Foreskin keratinocyte (primary cell): ENCODE measurements at places on chromosomes 13 and 19. TPM values are rescaled to one million over a fixed set of nuclear protein-coding genes. Genes with fewer than 3 reads are reported as not detected.

The ANKLE1 gene
- total RNA-seq: 2.1 and 2.7 TPM in 2 replicates

The CCDC8 gene
- total RNA-seq: 41.6 and 42.7 TPM in 2 replicates

The SGCG gene
- not detected in 2 replicates for total RNA-seq

The FFAR1 gene
- total RNA-seq: not detected in 2 replicates

The ZNF677 gene
- 8.7 and 11.3 TPM in 2 replicates for total RNA-seq

The NLRP7 gene
- not detected in 2 replicates for total RNA-seq

The SIAH3 gene
- total RNA-seq: 0.28 and 0.48 TPM in 2 replicates

The PRSS57 gene
- not detected in 2 replicates for total RNA-seq

The GJB2 gene
- total RNA-seq: 229 and 393 TPM in 2 replicates

The LYPD3 gene
- total RNA-seq: 16.3 and 18.0 TPM in 2 replicates

The STOML3 gene
- not detected in 2 replicates for total RNA-seq

The MISP3 gene
- 0.78 and 1.3 TPM in 2 replicates for total RNA-seq

The TMPRSS9 gene
- total RNA-seq: not detected in 2 replicates

The IFT88 gene
- total RNA-seq: 9.0 and 9.9 TPM in 2 replicates

The PSG7 gene
- total RNA-seq: not detected in 2 replicates

The RASGRP4 gene
- total RNA-seq: not detected in 2 replicates

The PINLYP gene
- total RNA-seq: 16.6 and 19.5 TPM in 2 replicates

The SLC15A1 gene
- total RNA-seq: 0.04 TPM in 1 of 2 replicates, not detected in the other

The FAM216B gene
- not detected in 2 replicates for total RNA-seq

The CYP2F1 gene
- not detected in 2 replicates for total RNA-seq

The C5AR1 gene
- 0.04 TPM in 1 of 2 replicates, not detected in the other for total RNA-seq

The CEACAM1 gene
- total RNA-seq: 3.0 and 3.7 TPM in 2 replicates

The B3GNT8 gene
- total RNA-seq: 2.2 and 2.9 TPM in 2 replicates

The CD79A gene
- total RNA-seq: 0.11 and 0.20 TPM in 2 replicates

The RETN gene
- total RNA-seq: not detected in 2 replicates

The ZNF471 gene
- total RNA-seq: 1.0 and 1.4 TPM in 2 replicates
